ENCODE measurements at places on chromosomes 11 and 22. TPM values are rescaled to one million over a fixed set of nuclear protein-coding genes. Genes with fewer than 3 reads are reported as not detected.

DNA sequence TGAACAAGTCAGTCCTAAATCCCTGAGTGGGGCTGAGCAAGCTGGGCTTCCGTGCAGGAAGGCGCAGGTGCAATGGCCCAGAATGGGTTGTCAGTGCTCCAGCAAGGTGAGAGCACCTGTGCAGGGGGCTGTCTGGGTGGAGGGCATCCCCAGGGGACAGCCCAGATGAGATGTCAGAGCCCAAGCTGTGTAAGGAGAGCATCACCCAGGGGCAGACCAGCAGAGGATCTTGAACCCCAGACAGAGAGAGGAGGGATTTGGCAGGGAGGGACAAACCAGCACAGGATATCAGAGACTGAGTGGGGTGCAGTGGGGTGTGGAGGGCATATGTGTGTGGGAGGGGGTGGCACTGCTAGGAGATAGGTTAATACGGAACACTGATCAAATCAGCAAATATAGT lies 114.9 kb upstream of the TMEM45B start:
- no peak for DNase-seq

Gene ISX
- polyA plus RNA-seq: not detected

DNA sequence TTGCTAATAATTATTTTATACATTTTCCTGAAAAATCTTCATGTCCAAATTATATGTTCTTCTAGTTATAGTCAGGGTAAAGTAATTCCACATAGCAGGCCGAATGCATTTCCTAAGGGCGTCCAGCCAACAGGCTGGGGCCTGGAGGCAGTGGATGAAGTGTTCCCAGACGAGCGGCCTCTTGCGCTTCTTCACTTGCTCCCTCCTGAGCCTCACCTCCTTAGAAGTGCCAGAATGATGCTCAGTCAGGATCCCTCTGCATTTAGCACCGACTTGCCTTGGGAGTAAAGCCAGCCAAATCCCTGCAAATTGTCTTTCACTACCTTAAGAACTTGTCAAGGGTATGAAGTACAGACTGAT lies 1.5 kb downstream of the OLFML1 start:
- no peak for DNase-seq

GRCh38 chr11:61950035-61950547 lies at the start of gene BEST1:
Gene BEST1 (plus strand): TSS chr11:61950351. CDS start chr11:61951807, 1,456 bp downstream.
- DNase-seq: no peak

DNA sequence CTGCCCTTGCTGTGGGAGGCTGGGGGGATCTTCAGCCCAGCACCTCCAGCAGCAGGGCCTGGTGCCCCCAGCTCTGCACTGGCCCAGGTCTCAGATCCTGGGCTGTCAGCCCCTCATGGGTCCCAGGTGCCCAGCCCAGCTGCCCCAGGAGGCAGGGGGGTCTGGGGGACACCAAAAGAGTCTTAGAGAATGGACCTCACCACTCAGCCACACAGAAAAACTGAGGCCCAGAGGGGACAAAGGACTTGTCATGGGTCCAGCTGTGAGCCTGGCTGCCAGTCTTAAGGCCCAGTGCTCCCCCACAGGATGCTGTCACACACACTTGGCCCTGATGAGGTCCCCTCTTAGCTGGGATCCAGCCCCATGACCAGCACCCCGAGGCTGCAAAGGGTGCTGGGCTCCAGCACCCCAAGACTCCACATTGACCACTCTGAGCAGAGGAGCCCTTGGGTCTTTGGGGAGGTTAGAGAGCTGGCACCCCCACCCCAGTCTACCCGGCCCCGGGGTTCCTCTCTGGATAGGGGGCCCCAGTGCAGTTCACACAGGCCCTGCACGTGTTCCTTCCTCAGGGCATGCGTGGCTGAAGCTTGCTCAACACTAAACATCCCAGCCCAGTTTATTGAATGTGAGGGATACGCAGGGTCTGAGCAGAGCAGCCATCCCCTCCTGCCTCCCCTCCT lies 54.4 kb downstream of the IGLL5 start:
- DNase-seq: no peak

GRCh38 chr22:45968751-45969413 lies 8.1 kb downstream of the WNT7B start:
- DNase-seq: no peak

DNA sequence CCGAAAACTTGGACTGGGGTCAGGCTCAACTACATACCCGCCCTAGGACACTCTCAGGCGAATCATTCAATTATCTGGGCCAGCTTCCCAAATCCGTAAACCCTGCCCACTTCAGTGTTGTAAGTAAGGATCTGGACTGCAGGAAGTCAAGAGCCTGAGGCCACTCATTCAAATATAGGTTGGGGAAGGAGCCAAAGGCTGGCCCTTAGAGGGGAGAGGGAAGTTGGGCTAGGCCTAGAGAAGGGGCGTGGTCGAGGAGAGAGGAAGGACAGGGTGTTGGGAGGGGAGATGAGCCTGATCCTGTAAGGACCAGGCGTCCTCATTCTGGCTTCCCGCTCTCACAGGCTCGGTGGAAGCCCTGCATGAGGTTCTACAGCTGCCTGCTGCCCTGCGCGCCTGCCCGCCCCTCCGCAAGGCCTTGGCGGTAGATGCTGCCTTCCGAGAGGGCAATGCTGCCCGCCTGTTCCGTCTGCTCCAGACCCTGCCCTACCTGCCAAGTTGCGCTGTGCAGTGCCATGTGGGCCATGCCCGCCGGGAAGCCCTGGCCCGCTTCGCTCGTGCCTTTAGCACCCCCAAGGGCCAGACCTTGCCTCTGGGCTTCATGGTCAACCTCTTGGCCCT lies 3.0 kb downstream of the SAC3D1 start:
- DNase-seq: no peak

GRCh38 chr22:49785046-49785521 lies 42.6 kb downstream of the BRD1 start:
- DNase-seq: no peak

DNA sequence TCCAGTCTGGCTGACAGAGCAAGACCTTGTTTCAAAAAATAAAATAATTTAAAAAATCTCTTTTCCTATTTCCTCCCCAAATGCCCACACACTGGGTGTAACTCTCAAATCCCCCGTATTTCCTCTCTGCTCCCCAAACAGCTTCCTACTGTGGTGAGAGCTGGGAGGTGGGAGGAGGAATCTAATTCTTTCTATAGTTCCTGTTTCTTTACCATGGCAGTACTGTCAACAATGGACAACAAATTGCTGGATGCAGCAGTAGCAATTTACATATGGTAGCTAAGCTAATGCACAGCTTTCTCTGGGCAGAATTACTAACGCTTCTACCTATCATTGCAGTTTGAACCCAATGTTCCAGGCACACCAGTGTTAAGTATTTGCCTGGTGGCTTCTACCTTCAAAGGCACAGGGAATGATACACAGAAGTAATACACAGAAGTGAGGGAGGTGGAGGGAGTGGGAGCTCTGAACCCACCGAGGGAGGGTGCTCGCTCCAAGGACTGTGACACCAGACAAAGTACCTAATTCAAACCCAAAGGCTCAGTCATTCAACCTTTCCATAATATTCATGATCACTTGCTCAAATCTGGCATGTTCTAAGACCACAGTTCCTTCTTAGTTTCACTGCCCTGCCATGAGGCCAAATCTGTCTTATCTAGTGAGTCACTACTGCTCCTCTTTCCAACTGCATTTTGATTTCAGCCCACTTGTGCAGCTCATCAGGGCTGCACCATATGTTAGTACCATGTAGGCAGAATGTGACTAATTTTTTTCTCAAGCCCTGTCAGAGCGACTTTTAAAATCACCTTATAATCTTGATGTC lies 37.9 kb downstream of the CELF1 start:
- DNase-seq: no peak

DNA sequence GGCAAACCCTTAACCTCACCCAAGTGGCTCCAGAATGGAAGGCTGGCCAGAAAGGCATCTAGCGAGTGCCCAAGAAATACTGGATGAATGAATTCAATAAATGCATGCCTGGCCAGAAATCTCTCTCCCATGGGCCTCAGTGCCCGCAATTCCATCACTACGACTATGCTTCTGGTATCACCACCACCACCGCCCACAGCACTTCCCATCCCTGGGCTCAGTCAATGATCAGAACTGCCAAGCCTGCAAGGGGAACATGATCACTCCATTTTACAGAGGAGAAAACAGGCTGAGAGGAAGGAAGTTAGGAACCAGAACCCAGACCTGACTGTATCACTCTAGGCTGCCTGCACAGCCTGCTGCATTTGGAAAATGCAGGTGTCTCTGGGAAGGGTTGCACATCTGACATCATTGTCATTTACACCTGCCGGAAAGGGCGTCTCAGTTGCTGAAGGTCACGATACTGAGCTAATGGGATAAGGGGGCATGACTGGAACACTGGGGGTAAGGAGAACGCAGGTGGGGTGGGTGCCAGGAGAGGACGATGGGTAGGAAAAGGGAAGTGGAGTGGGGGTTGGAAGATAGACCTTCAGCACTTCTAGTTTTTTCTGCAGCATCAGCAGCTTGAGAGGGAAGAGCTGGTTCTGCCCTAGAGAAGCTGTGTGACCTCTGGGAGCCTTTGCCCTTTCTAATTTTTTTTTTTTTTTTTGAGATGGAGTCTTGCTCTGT lies 3.2 kb downstream of the GPR152 start:
- no peak for DNase-seq

Gene HEPHL1
- 0.05 TPM for polyA plus RNA-seq

DNA sequence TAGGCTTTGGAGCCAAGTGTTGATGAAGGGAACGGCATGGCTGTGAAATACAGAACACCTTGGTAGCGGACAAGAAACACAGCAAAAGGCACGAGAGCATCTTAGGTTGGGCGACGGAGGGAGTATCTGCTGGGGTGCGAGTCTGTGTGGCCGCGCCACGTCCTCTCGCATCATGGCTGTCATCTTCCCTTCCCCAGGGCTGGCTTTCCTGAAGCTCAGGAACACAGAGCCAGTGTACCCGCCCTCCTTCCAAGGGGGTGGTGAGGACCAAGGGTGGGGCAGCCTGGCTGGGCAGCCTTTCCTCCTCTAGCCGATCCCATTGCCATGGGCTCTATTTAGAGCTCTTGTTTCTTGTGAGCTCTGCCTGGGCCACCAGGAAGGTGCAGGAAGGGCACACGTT lies 154.4 kb downstream of the FEZ1 start:
- DNase-seq: no peak

- DNase-seq: no peak
Measured at GRCh38 chr11:106238704-106239360, 161.4 kb downstream of the AASDHPPT start.

DNA sequence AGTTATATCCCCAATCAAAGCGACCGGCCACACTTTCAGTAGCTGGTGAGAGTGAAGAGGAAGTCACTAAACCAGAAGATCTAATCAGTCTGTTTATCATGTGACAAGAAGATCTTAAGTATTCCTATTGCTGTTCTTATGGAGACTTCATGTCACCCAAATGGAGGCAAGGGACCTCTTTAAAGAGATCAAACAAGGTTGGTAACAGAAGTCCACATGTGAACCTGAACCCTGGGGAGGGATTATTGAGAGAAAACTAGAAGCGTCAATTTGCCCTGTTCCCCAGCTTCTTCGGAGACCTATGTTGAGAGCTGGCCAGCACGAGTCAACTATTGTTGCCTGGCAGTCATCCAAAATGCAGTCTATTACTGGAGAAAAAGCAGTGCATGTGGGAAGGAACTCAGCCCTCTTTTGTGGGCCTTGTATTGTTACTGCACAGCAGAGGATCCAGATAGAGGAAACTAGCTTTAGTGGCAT lies 76.9 kb upstream of the CTSC start:
- DNase-seq: no peak

Gene GGTLC2
- polyA plus RNA-seq: not detected

DNA sequence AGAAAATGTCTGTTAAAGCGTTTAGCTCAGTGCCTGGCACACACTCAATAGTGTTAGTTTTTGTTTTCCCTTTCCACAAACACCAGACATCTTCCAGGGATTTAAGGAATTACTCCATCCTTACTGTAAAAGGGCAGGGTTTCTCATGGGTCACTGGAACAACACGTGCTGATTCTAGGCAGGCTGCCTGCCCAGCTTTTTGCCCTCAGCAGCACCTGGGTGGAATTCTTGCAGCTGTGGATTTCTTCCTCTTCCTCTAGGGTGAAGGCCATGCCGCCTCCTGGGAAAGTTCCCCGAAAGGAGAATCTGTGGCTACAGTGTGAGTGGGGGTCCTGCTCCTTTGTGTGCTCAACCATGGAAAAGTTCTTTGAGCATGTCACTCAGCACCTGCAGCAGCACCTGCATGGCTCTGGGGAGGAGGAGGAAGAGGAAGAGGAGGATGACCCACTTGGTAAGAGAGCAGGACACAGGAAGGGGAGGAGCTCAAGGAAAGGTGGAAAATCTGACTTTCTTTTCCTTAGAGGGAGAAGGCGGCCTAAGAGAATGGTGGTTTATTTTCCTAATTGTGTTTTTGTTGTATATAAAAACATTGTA lies 5.4 kb downstream of the HINFP start:
- DNase-seq: no peak

Gene LSP1
- polyA plus RNA-seq: 410 TPM

DNA sequence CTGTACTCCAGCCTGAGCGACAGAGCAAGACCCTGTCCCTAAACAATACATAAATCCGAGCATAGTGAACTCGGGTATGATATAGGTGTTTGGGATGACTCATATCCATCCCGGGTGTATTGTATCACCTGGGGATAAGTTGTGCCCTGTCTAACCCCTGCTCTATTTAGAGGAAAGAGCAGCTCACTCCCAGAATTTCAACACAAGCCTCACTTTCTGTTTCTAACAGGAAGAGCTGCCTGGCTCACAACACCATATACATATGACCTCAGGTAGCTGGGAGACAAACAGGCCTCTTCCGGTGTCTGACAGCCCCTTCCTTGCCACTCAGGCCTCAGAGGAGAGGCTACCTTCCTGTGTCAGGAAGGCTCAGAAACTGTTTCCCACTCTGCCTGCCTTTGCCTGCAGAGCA lies 9.9 kb upstream of the MICALL1 start:
- DNase-seq: peak; percentile 48

Gene SMC1B
- not detected for polyA plus RNA-seq

Gene ZDHHC8
- 3.2 TPM for polyA plus RNA-seq

GRCh38 chr11:74608431-74608830 lies 16.0 kb downstream of the POLD3 start:
- no peak for DNase-seq

DNA sequence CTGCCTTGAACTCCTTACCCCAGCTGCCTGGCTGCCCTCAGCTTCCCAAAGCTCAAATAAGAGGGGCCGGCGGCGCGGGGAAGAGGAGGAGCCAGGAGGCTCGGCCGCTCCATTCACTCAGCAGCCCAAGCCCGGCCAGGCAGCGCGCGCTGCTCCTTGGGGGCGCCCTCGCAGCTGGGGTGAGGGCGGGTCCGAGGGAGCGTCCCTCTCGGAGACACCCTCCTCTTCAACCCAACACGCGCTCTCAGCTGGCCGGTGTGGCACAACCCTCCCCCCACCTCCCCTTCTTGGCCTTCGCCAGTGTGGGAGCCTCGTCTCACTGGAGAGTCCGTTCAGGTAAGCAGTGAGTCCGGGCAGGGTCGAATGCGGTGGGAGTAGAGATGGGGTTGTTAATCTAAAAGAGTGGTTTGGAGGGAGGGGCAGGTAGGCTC lies at the start of gene WT1:
Gene WT1, minus strand, starts transcription at position 29 of the 431 bp plus-strand sequence.
- DNase-seq: no peak

- DNase-seq: no peak
Measured at GRCh38 chr22:50224071-50224470, 20.8 kb downstream of the TUBGCP6 start.

Gene PLAAT4
- polyA plus RNA-seq: 72.1 TPM

DNA sequence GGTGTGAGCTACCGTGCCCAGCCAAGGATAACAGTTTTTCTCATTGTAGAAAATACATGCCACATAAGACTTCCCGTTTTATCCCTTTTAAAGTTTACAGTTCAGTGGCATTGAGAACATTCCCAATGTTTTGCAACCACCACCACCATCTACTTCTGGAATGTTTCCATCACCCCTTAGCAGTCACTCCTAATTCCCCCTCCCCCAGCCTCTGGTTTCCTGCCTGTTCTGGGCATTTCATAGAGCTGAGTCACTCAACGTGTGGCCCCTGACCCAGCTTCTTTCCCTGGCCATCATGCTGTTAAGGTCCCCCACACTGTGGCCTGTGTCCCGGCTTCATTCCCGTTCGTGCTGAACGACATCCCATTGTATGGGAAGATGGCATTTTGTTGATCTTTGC lies 30.7 kb downstream of the FGF4 start:
- DNase-seq: no peak

Gene MSANTD4
- 3.8 TPM for polyA plus RNA-seq
